NCI-H2081 (cell line): ENCODE measurements at places on chromosomes 11 and 22.

DNA sequence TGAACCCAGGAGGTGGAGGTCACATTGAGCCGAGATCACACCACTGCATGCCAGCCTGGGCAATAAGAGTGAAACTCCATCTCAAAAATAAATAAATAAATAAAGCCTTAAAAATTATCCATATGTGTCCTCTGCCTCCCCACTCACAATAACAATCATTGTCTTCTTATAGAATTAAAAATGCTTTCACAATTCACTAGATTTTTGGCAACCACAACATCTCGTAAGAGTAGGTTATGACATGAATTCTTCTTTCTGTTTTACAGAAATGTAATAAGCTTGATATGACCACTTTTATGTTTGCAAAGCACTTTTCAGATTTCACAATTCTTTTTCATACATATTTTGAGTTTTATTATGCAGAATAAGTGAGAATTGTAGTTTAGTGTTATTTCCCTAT is 54.5 kb upstream of the HSPA8 start:
- DNase-seq = no peak

DNA sequence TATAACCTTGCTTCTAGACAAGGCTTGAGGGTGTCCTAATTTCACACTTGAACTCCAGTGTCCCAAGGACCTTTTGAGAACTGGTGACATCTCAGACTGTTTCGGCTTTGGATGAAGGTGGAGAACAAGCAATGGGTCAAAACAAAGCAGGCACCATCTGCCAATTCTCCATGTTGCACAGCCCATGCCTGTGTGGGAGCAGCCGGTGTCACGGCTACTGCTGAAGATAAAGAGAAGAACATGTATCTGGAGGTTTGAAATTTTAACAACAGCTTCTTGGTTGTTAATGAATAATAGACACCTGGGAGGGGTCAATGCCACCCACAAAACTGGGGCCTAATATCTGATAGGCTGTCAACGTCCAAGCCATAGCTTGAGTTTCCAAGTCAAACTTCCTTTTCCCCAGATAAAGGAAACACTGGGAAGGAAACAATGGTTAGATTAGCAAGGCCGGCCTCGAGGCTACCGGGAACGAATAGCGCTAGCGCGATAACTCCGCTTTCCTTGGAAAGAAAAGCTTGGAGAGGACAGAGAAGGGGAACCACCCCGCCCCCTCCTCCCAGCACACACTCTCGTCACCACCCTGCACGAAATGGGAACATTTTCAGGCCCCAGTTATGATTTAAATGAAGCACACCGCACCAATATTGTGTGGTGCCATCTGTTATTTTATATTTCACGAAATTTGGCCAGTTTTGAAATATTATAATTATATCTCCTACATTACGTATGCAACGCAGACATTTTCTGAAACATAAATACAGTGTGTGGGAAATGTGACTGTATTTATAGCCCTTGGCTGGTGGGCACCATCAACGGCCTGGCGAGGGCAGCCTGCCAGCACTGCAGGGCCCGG is 21.8 kb upstream of the OPCML start:
- no peak for DNase-seq

DNA sequence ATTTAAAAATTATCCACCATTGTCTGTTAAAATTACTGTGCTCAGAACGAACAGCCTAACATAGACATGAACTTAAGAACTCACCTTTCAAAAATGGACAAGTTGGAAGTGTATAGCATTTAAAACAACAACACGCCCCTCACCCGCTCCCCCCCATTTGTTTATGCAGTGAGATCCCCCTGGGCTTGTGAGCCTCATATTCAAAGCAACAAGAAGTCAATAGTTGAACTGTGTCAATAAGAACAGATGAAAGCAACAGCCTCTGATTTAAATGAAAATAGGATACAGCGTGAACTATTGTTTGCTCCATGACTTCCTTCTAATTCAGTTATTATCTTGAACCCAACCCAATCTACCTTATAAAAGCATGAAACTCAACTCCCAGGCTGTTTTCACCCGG is 314.2 kb downstream of the BLID start:
- peak; percentile 13 for DNase-seq

DNA sequence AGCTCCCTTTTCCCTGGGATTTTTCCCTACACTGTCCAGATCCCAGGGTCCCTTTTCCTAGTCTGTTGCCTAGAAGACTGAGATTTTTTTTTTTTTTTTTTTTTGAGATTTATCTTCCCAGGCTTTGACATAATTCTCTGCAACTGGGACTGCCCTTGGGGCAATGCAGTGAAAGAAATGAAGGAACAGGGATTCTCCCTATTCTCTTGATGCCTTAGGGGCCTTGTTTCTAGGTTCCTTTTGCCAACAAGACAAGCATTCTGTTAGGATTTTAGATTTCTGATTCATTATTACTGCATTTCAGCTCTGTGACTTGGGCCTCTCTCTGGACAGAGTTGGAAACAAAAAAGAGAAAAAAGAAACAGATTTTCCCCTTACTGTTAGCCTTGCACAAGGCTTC is 47.3 kb downstream of the QSER1 start:
- DNase-seq = no peak

DNA sequence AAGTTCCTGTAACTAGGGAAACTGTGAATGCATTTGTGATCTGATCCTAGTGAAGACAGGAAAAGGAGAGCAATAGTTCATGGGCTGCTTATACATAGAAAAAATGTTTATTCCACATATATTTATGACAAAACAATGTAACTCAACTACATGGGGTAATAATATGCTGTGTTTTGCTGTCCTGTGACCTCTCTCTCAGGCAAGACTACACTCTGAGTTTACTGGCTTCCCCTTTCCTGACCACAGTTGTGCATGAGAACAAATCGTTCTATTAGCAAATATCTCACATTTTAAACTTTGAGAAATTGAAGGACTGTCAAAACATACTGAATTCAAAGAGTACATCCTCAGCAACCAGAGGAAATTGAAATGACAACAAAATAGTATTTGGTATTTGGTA is 161.9 kb upstream of the TRPC6 start:
- DNase-seq = no peak

- no peak for DNase-seq
These were observed 44.8 kb upstream of the PTPN5 start for GRCh38 chr11:18836417-18836816.

DNA sequence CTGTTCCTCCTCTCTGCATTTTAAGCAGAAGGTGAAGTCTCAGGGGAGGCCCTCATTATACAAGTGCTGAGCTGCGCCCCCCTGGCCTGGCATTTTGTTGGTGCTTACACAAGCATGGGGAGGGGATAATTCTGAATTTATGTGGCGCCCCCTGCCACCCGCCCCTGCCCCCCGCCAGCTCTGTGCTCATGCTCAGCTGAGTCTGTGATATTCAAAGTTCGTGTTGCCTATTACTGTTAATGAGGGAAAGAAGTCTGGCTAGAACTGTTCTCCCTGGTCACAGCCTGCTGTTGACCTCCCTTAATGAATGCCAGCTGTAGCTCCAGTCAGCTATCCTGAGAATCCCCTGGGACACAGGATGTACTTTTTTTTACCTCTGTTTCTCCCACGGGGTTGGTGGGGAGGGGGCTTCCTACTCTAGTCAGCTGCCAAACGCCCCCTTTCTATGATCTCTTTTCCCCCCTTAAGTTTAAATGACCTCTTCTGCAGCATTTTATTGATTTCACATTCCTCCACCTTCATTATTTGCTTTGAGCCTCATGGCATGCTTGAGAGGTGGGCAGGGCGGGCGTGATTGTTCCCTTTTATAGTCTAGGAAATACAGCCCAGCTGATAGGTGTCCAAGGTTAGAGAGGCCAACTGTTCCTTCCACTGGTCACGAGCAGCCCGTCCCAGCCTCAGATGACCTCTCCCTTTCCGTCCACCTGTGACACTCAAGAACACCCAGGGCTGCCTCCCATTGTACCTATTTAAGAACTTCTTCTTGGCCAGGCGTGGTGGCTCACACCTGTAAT is 12.2 kb downstream of the USP2 start:
- no peak for DNase-seq

- no peak for DNase-seq
These were observed 77.4 kb downstream of the MS4A13 start for GRCh38 chr11:60592601-60593000.

GRCh38 chr22:28921585-28921879 is 38.2 kb downstream of the ZNRF3 start:
- DNase-seq = no peak

GRCh38 chr22:23388517-23388890 is 191.6 kb downstream of the IGLL1 start:
- no peak for DNase-seq

- no peak for DNase-seq
These were observed 15.4 kb downstream of the SCUBE2 start for GRCh38 chr11:9076046-9076445.

DNA sequence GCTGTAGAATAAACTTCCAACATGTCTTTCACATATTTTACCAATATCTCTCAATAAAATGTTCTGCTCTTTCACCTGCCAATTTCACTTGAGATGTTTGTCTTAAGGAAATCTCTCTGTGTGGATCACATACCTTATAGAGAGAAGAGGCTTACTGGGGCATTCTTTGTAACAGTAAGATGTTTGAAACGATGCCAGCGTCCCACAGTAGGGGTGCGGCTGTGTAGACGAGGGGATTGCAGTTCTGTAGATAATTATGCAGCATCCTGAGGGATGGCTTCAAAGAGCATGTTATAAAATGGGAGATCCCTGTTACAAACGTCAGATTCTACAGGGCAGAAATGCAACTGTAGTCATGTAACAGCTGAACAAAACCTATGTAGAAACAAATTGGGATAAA is 200.0 kb downstream of the TBC1D22A start:
- DNase-seq = no peak

GRCh38 chr11:94924612-94925011 is 48.7 kb downstream of the CWC15 start:
- no peak for DNase-seq

DNA sequence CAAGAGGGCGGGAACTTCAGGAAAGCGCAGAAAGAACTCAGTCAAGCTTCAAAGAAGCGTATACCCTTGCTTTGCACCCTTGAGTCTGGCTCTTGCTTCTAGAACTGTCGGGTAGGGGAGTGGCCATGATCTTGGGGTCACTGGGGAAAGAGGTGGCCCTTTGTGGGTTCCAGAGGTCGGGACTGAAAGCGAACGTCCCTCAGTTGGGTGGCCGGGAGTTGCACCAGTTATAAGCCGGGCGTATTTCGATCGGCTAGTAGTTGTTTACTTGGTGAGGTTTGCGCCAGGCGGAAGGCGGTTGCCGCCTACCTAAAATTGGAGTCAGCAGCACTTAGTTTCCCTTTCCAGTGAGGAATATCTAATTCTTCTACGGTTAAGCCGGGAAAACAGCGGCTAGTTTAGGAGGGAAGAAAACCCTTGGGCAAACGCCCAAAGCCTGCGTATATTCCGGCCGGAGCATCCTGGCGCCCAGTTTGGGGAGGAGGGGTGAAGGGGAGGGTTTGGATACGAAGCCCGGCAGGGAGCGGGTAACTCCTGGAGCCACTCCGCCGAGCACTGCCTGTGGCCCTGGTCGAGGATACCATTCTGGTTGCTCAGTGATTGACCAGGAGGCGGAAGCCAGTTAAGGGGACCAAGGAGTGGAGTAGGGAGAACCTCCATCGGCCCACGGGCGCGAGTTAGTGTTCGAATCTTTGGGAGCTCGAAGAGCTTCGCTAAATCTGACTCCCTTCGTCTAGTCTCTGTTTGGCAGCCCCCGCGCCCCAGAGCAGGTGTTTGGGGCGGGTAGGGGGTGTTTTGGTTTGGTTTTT is 807 bp upstream of the WT1 start:
- DNase-seq = no peak

- DNase-seq = no peak
These were observed 178.8 kb downstream of the IGLL1 start for GRCh38 chr22:23401111-23401909.

DNA sequence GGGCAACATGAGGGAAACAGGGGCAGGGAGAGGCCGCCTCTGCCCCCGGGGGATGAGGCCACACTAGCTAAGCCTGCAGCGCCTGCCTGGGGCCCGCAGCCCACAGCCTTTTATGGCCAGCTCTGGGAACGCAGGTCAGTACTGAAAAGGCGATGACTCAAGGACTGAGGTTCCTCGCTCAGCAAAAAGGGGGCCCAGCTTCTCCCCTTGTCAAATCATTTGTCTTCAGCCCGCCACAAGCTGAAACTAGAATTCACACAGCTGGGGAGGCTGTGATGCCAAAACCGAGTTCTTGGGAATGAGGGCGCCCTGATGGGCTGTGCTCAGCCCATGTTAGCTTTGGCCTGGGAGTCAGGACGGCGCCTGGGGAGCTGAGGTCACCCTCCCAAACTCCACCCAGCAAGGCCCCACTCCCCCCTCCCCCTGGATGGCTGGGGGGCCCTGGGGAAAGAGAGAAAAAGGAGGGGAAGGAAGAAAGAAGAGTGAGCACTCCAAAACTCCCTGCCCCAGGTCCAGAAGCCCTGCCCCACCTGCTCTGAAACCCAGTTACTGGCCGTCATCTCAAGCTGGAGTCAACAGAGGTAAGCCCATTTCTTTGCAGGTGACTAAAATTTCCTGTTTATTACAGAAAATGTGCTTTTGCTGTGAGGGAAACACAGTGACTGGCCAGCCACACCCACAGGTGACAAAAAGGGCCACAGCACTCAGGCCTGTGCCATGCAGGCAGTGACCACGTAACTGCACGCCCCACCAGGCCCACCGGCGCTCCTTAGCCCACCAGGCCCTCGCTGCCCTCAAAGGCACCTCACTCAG is 13.7 kb downstream of the EHD1 start:
- DNase-seq = no peak

DNA sequence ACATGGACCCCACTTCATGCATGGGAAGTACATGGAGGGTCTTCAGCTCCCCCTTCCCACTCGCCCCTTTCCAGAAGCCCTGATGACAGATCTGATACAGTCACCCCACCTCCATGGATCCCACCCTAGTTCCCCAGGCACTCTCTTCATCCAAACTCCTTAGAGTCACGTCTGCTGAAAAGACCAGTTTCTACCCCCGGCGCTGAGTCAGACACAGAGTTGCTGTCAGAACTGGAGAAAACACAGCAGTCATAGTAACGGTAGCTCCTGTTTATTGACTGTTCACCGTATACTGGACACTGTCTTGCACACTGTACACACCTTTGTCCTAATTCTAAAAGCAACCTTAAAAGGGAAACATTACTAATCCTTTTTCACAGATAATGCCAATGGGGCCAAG is 29.1 kb downstream of the DRD2 start:
- no peak for DNase-seq
